ENCODE measurements at places on chromosomes 5 and 9.

DNA sequence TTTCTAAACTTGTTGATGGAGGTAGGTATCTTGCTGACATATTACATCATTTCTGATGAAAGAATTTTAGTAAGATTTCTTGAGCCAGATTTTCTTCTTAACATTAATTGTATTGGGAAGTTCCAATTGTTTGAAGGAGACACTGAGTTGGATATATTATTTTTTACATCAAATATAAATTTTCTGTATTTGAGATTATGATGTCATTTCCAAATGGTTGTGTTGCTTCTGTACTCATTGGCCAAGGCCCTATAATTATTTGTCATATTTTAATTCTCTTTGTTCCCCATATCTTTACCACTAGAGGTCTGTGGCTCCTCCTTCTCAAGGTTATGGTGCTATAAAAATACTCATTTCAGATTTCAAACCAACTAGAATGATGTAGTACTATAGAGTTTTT is 53.4 kb downstream of the ITGA1 start:
- DNase-seq, result no peak

DNA sequence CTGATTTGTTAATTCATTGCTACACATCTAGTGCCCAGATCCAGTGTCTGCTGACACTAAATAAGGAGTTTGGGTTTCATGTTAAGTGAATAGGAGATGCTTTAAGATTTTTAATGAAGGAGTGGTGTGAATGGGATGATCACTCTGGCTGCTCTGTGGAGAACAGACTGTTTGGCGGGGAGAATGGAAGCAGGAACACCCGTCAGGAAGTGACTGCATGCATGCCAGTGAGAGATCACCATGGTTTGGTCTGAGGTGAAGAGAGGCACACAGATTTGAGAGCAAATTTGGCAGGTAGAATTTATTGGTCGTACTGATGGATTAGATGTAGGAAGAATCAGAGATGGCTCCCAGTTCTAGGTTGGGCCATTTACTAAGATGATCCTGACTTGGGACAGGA is 19.8 kb downstream of the ATP6V0E1 start:
- no peak for DNase-seq

DNA sequence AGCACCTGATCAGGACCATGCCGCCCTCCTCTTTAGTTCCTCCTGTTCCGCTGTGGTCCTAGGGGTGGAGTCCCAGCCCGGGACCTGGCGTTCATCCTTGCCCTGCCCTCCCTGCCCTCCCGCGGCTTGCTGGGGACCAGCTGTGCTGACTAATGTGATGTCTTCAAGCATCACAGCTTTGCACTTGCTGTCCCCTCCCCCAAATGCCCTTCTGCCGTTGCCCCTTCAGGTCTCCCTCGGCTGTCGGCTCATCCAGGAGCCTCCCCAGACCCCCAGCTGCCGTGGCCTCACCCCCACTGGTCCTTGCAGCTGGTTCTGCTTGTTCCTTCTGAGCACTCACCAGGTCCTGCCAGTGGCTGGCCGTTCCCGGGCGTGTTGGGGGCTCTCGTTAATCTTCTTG is 19.9 kb downstream of the RXRA start:
- no peak for DNase-seq

DNA sequence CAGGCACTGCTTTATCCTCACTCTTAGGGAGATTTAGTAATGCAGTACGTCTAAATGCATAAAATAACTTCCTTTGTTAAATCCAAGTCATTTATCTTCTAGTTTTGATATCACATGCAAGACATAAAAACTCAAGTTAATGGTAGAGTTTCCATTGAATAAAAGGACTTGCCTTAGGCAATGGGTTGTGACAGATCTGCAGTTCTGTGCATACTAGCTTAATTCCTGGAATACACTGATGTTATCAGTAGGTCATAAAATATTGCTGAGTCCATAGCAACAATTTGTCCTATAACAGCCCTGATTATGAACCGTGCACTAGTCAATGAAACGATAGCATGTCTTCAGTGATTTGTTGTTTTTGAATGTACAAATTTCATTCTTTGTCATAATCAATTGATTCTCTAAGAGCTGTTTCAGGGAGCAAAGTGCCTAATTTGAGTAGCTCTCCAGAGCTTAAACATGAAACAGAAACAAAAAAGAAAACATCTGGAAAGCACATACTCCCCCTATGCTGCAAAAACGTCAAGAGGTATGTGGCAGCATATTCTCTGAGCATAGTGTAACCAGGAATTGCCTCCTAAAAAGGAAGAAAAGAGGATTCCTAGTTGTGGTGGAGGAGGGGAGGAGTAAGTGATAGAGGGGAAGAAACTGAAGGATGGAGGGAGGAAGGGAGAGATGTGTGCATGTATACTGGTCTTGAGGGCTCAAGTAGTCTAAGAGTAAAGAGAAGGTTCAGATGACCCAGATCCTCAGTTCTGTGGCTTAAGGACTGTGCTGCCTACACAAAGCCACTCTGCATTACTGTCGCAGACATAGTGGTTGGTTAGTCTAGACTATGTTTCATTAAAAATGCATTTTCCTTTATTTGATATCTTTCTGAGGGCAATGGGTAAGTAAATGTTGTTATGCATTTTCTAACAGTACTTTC is 589.2 kb downstream of the PRR16 start:
- no peak for DNase-seq

GRCh38 chr5:74316064-74316603 is 324.4 kb downstream of the ENC1 start:
- no peak for DNase-seq

DNA sequence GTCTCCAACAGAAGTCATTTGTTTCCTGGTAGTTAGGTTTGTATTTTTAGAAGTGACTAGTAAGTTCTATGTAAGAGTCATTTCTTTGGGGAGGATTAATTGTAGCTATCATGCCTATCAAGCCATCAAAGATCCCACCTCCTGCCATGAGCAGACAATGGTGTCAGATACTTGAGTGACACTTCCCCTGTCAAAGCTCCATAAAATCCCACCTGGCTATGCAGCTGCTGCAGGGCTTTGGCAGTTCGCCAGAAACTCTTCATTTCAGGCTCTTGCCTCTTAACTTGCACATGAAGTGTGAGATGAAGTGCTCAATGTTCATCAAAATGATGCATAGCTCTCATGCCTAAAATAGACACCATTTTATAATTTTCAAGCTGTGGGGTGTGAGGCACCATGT is 312.1 kb downstream of the CDH12 start:
- DNase-seq, result no peak

DNA sequence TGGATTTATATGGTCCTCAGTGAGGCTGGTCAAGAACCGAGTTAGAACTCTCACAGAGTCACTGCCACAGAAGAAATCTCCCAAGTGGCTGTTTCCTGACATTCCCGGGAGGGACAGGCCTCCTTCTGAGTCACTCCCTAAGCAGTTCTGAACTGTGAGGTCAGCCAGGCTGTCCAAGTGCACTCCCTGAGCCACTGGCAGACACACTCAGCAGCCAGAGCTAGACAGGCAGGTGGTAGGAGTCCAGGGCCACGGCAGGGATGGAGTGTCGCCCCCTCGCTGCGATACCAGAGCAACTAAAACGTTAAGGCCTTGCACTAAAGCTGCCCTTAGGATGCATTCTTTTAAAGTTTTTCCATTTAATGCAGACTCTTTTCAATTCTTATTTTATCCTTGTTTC is 3.4 kb downstream of the IL4 start:
- DNase-seq, result no peak

GRCh38 chr9:17878810-17879370 is 300.0 kb downstream of the SH3GL2 start:
- DNase-seq, result no peak

DNA sequence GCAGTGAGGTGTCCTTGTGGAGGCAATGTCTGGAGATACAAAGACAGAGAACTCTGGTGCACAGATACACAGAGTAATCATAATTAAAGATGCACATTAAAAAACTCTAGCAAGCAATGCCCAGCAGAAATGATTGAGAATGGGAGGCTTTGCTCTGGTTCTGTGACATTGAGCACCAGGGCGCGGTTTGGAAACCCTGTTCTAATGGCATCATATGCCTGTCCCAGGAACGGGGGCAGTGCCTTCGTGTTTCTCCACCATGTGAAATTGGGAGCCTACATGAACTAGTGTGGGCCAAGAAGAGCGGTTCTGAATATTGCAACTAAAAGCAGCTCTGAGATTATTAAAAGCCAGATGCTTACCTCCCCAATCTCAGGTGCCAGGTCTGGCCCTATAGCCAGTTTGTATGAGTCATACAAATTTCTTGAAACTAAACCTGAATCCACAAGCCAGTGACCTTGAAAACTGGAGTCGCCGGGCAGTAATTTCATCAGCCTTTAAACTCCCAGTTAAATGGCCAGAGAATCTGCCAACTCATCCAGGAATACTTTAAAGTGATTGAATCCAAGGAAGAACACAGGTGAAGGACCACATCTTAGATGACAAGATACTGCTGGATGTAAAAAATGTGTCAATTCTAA is 22.2 kb upstream of the CTSL start:
- DNase-seq, result no peak

DNA sequence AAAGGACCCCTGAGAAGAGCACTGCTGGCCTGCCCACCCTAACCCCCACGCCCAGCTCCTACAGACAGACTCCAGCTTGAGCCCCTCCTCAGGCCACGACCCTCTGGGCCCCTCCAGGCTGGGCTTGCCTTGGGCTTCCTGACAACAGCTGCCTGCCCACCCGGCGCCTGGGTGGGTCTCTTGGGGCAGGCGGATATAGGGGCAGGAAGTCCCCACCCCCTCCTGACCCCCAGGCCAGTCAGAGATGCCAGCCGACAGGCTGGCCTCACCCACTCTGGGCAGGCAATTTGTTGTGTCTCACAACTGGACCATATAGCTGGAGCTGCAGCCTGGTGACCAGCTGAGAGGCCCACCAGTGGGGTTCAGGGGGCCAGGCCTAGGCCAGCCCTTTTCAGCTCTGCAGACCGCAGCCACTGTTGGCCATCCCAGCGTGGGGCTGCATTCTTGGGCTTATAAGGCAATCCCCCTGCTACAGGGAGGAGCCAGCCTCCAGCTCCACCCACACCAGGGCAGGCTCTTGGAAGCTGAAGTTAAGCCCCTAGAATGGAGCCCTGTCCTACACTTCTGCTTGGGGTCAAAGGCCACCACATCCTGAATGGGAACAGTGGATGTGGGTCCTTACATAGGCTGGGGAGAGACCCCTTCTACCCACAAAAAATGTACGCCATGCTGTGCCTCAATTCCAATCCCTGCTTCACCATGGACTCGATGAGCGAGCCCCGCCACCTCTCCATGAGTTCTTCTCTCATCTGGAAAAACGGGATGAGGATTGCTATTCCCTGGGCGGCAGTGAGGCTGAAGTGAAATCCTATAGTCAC is 2.0 kb downstream of the PDLIM7 start:
- no peak for DNase-seq

DNA sequence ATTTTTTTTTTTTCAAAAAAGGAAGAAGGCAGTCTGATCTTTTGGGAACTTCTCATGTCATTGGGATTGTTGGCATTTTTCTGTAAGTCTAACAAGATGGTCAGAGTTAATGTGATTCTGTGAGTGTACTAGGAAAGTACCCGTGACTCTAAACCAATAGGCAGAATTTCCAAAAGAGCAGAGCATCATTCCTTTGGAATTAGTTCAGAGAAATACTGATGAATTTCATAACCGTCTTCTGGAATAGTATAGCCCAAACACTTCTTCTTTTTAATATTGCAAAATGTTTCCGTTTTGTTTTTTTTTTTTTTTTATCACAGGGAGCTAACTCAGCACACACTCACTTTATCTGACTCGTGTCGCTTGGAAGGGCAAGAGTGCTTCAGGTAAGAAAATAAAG is 407.4 kb downstream of the DTWD2 start:
- no peak for DNase-seq

DNA sequence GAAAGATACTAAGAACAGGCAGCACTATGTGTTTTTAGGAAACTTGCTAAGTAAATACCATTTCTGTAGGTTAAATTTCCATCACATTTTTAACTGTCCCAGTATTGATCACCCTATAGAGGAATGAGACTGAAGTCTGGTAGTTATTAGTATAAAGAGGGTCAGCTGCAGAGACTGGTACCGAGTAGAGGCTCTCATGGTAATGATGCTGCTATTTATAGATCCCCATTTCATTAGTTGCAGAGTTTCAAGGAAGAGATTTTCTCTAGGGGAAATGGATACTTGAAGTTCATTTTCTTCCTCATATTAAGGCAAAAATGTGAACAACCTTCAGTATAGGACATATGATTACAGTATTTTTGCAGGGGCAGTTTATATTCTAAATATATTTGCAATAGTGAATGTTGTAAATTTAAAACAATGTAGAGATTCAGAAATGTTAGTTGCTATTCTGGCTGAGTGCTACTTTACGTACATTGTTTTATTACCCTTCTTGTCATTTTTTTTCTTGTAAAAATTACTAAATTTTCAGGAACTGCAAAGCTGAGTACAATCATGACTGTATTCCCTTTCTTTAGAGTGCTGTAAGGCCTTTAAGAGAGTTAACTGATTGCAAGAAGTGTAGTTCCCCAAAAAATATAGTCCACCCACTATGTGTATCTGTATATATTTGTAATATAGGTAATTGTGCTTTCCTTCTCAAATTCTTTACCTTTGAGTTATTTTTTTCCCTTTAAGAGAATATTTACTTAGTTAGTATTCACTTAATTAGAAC is 14.7 kb downstream of the PBX3 start:
- DNase-seq, result no peak

- peak; percentile 1 for DNase-seq
Measured at GRCh38 chr5:151448038-151448985, 909 bp downstream of the SLC36A1 start.

DNA sequence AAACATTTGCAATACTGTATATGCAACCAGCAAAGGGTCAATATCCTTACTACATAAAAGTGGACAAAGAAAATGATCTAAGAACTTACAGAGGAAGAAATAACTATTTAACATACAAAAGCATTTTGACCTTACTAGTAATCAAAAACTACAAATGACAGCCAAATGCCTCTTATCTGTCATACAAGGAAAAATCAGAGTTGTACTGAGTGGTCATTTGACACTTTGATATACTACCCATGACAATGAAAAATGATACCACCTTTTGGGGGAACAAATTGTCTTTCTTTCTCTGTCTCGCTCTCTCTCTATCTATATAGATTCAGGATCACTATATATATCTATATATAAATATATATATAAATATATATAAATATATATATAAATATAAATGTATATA is 50.4 kb upstream of the ZSWIM6 start:
- no peak for DNase-seq

- no peak for DNase-seq
Measured at GRCh38 chr5:143714629-143715028, 97.3 kb upstream of the HMHB1 start.

- DNase-seq, result no peak
Measured at GRCh38 chr5:179168664-179169063, 108.5 kb downstream of the ZNF354C start.

DNA sequence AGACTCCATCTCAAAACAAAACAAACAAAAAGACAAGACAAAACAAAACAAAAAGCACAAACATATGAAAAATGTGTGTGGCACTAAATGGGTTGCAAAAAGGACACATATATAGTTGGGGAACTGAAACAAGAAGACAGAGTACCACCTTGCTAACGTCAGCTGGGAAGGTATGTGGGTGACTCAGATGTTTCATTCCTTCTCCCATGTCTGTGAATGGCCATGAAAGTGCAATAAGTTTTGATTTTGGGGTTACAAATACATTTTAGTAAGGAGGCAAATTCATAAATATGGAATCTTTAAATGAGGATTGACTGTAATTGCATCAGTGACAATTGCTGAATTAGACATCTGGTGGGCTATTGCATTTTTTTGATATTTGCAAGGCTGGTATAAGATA is 81.6 kb upstream of the KLF4 start:
- no peak for DNase-seq

GRCh38 chr5:72248410-72248981 is 71.5 kb downstream of the MRPS27 start:
- no peak for DNase-seq

- DNase-seq, result no peak
Measured at GRCh38 chr5:40428126-40428525, 251.6 kb upstream of the PTGER4 start.

- no peak for DNase-seq
Measured at GRCh38 chr5:61802456-61802855, 470.4 kb downstream of the ZSWIM6 start.

All from stimulated activated CD8-positive, alpha-beta memory T cell treated with anti-CD3 and anti-CD28 coated beads, Interleukin-15, amount 100 ng/mL, for 24 hours (primary cell).